ENCODE measurements at places on chromosomes 5 and 9. TPM values are rescaled to one million over a fixed set of nuclear protein-coding genes. Genes with fewer than 3 reads are reported as not detected.

DNA sequence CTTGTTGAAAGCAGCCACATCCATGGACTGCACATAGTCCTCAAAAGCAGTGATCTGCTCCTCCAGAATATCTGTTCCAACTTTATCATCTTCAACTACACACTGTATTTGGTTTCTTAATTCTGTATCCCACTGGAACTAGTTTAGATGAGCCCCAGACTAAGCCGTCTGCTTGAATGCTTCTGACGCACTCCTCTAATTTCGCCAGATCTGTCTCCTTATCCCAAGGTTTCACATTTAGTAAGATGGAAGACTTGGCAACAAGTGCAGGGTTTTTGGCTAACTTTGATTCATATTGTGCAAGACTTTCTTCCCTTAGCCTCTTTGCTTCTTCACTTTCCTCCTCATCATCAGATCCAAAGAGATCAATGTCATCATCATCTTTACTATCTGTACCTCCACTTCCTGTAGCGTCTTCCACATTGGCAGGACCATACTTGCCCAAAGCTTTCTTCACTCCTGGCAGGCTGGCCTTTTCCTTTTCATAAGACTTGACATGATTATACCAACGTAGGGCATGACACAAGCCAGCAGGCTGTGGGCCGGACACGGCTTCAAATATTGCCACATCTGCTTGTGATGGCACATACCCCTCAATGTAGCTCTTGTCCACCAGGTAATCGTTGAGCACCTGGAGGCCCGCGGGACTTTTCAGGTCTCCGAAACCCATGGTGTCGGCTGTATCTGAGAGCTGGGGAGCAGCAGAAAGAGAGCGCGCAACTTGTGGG, 56.2 kb upstream of the PIK3R1 start:
- no peaks in the 10 kb centered on the region for H3K4me1 ChIP-seq
- no peak overlapping the region for H3K4me3 ChIP-seq
- DNase-seq, result no peak
- H3K27ac ChIP-seq, result no peak overlapping the region
- no peaks in the 10 kb centered on the region for H3K36me3 ChIP-seq

C8G gene
- 2.5 TPM for total RNA-seq

GRCh38 chr5:57850109-57850508, 367.5 kb upstream of the ACTBL2 start:
- H3K36me3 ChIP-seq, result no peaks in the 10 kb centered on the region
- no peaks in the 10 kb centered on the region for H3K27me3 ChIP-seq
- H3K27ac ChIP-seq, result no peak overlapping the region
- DNase-seq, result no peak
- H3K4me1 ChIP-seq, result no peaks in the 10 kb centered on the region

DNA sequence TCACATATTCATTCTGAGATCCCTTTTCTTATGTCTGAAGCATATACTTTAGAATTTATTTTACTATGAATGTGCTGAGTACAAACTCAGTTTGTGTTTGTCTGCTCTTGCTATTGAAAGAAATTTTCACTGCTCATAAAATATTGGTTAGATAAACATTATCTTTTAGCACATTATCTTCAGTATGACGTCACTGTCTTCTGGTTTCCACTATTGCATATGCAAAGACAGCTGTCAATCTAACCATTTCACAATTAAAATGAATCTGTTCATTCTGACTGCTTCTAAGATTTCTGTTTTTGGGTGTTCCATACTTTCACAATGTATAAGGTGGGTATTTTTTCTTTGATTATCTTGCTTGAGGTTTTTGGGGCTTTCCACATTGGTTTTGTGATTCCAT, 526.2 kb upstream of the CDH6 start:
- no peak overlapping the region for H3K27ac ChIP-seq
- peaks cover 4% of the 10 kb centered on the region for H3K36me3 ChIP-seq
- H3K4me1 ChIP-seq, result no peaks in the 10 kb centered on the region
- no peak overlapping the region for H3K4me3 ChIP-seq
- H3K27me3 ChIP-seq, result no peaks in the 10 kb centered on the region
- no peak for DNase-seq

Data from natural killer cell treated with Interleukin-12 subunit alpha and Interleukin-12 subunit beta and Interleukin-15 and Interleukin-18, amount 100 ng/mL, for 72 hours (primary cell).